ENCODE measurements at places on chromosomes 16 and 17.

DNA sequence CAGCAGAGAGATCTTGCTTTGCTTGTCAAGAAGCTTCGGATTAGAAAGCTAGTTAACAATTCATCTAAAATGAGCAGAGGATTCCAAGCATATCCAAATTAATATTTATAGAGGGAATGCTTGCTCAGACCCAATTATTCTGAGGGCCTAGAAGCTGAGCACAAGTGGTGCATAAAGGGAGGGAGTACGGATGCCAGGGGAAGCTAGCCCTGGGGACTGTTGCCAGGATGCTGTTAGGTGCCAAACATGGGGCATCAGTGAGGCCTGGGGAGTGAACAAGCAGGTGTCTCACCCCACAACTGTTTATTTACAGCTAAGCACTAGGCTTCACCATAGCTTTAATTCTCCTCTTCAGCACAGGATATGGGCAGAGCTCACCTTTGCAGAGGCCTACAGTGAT, 684.1 kb upstream of the C16orf82 start:
- DNase-seq = no peak

DNA sequence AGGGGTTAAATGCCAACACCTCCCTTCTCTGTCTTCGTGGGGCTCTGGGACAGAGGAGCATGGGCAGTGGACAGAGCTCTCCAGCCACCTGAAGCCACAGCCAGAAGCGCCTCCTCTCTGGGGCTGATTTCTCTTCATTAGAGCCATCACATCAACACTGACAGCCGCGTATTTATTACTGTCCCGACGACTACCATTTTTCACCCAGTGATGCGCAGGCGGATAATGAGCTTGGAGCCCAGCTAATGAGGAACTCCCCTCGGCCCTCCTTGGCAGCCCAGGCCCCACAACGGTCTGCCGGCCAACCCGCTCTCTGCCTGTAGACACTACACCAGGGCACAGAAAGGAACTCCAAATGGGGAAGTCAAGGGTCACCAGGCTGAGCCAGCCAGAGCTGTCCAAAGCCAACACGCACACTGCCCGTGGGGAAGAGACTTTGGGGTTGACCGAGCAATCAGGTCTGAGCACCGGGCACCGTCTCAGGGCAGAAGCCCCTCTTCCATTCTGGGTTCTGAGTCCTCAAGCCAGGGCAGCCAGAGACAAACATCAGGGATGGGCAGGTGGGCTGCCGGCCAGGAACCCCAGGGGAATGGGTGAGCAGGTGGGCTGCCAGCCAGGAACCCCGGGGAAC, 13.2 kb downstream of the SDK2 start:
- DNase-seq = no peak

- no peak for DNase-seq
These were observed at the start of gene TEKT5 for GRCh38 chr16:10694830-10695229. Gene TEKT5, minus strand, starts transcription at chr16:10694930. Its CDS starts 57 bp downstream, at chr16:10694873.

DNA sequence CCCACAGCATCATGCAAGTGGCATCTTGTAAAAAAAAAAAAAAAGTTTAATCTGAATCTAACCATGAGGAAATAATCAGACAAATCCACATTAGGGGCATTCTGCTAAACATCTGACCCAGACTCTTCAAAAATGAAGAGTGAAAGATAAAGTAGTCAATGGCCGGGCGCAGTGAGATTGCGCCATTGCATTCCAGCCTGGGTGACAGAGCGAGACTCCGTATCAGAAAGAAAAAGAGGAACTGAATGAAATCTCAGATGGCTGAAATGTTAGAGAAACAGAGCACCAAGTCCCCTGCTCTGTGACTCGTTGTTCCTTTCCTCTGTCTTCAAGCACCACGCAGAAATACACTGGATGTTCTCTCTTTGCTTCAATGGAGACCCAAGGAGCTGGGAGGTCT, 12.7 kb upstream of the RNF135 start:
- no peak for DNase-seq

GRCh38 chr17:80337195-80337895, 76.7 kb downstream of the RNF213 start:
- DNase-seq = no peak

All from SK-N-DZ (cell line).